Left lung (tissue), 14 donors: ENCODE measurements at places on chromosomes 1 and 21. TPM values are rescaled to one million over a fixed set of nuclear protein-coding genes. Genes with fewer than 3 reads are reported as not detected.
A peak's percentile ranks its signal among the peaks of the same experiment; 100 is the strongest.

DNA sequence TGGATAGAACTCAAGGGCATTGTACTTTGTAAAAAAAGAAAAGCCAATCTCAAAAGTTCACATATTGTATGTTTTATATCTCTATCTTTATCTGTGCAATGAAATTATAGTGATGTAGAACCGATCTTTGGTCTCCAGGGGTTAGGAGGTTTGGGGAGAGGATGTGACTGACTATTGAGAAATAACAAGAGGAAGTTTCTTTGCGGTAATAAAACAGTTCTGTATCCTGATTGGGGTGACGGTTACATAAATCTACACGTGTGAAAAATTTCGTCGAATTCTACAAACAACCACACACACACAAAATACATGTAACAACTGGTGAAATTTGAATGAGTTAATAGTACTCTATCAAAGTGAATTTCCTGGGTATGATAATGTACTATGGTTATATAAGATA, 10.6 kb upstream of the OR2T33 start:
- H3K36me3 ChIP-seq = no peaks in the 10 kb centered on the region
- DNase-seq = no peak
- no peak overlapping the region for H3K4me3 ChIP-seq
- H3K27ac ChIP-seq = no peak overlapping the region
- no peaks in the 10 kb centered on the region for H3K27me3 ChIP-seq

GRCh38 chr1:175186433-175187160, 6.0 kb downstream of the KIAA0040 start:
- H3K27ac ChIP-seq = peak overlapping the region; percentile 92
- H3K36me3 ChIP-seq = no peaks in the 10 kb centered on the region
- H3K27me3 ChIP-seq = no peaks in the 10 kb centered on the region
- DNase-seq = no peak
- peaks cover 17% of the 10 kb centered on the region for H3K4me1 ChIP-seq
- no peak overlapping the region for H3K4me3 ChIP-seq

DNA sequence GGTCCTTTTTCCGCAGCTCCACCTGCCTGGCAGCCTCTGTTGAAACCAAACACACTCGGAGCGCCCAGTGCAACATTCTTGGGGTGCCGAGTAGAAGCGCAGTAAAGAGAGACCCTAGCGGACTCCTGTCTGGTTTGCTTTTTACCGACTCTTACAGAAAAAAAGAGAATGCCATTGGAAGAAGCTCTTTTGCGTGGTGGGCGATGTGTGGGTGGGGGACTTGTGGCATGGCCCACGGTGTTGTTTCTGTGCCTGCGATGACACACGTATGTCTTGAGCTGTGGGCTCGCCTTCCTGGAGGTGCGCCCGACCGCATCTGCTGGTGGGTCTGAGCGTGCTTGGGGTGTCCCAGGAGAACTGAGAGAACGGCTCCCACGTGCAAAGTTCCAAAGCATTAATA, 7.3 kb upstream of the BARHL2 start:
- H3K4me3 ChIP-seq = no peak overlapping the region
- no peaks in the 10 kb centered on the region for H3K36me3 ChIP-seq
- H3K4me1 ChIP-seq = peaks cover 20% of the 10 kb centered on the region
- no peak for DNase-seq

GRCh38 chr1:20168564-20169491, 17.1 kb upstream of the UBXN10 start:
- DNase-seq = no peak
- H3K27ac ChIP-seq = no peak overlapping the region
- H3K36me3 ChIP-seq = no peaks in the 10 kb centered on the region
- no peaks in the 10 kb centered on the region for H3K4me1 ChIP-seq
- H3K4me3 ChIP-seq = no peak overlapping the region

DNA sequence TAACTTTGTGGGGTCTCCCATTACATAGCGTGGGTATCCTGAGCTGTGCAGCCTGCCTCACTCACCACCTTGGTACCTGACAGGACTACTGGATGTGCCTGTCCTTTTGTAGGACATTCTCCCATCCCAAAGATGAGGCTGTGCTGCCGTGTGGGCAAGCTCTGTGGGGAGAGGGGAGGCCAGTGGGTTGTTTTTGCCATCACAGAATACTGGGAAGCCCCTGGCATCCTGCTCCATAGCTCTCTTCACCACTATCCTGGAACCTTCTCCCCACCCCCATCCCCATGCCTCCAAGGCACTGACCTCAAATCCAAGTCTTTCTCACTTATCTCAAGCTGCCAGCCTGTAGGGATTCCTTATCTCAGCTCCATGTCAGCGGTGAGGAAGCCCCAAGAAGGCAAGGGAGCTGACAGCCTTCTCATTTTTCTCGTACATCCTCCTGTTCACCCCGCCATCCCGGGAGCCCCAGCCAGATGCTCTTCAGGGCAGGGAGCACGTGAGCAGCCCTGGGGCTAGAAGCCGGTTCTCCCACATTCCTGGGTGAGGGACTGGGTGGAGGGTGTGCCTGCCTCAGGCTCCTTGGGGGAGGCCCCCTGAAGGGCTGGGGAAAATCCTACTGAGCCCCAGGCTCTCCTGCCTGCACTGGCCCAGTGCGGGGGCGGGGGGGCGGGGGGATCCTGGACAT, 2.4 kb upstream of the ELF3 start:
- H3K36me3 ChIP-seq = peaks cover 60% of the 10 kb centered on the region
- peak overlapping the region; percentile 17 for H3K4me3 ChIP-seq
- H3K27me3 ChIP-seq = no peaks in the 10 kb centered on the region
- peaks cover 4% of the 10 kb centered on the region for H3K4me1 ChIP-seq
- DNase-seq = no peak

- no peaks in the 10 kb centered on the region for H3K36me3 ChIP-seq
- H3K27ac ChIP-seq = no peak overlapping the region
- DNase-seq = no peak
- no peaks in the 10 kb centered on the region for H3K27me3 ChIP-seq
- no peak overlapping the region for H3K4me3 ChIP-seq
Measured at GRCh38 chr1:100767176-100767890, 47.8 kb downstream of the VCAM1 start.

- no peaks in the 10 kb centered on the region for H3K4me1 ChIP-seq
- no peaks in the 10 kb centered on the region for H3K27me3 ChIP-seq
- no peak overlapping the region for H3K4me3 ChIP-seq
- peak; percentile 25 for DNase-seq
- H3K36me3 ChIP-seq = no peaks in the 10 kb centered on the region
Measured at GRCh38 chr1:4027492-4028138, 127.5 kb upstream of the C1orf174 start.

DNA sequence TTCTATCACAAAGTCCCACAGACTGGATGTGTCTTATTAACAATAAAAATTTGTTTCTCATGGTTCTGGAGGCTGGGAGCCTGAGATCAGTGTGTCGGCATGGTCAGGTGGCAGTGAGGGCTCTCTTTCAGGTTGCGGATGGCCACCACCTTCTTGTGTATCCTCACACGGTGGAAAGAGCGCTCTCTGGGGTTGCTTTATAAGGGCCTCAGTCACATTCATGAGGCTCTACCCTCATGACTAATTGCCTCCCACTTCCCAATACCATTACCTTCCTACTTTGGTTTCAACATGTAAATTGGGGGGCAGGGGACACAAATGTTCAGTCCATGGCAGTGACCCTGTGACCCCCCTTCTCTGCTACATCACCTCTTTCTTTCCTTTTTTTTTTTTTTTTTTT, 20.7 kb upstream of the MX1 start:
- no peak overlapping the region for H3K27ac ChIP-seq
- no peak for DNase-seq
- H3K4me3 ChIP-seq = no peak overlapping the region
- H3K27me3 ChIP-seq = no peaks in the 10 kb centered on the region

DNA sequence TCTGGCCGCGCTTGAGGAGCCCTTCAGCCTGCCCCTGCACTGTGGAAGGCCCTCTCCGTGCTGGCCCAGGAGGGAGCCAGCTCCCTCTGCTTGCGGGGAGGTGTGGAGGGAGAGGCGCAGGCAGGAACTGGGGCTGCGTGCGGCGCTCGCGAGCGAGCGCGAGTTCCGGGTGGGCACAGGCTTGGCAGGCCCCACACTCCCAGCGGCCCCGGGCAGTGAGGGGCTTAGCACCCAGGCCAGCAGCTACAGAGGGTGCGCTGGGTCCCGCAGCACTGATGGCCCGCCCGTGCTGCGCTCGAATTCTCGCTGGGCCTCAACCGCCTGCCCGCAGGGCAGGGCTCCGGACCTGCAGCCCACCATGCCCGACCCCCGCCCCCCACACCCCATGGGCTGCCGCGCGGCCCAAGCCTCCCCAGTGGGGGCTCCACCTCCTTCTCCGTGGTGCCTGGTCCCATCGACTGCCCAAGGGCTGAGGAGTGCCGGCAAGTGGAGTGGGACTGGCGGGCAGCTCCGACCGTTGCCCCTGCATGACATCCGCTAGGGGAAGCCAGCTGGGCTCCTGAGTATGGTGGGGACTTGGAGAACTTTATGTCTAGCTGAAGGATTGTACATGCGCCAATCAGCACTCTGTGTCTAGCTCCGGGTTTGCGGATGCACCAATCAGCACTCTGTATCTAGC, 46.0 kb downstream of the COL24A1 start:
- no peaks in the 10 kb centered on the region for H3K36me3 ChIP-seq
- H3K27me3 ChIP-seq = no peaks in the 10 kb centered on the region
- H3K4me1 ChIP-seq = no peaks in the 10 kb centered on the region
- H3K4me3 ChIP-seq = no peak overlapping the region

- H3K4me3 ChIP-seq = no peak overlapping the region
- no peak for DNase-seq
- no peaks in the 10 kb centered on the region for H3K36me3 ChIP-seq
- H3K4me1 ChIP-seq = no peaks in the 10 kb centered on the region
Measured at GRCh38 chr1:17883136-17883535, 128.0 kb downstream of the ACTL8 start.

GRCh38 chr1:203609979-203610493, 16.6 kb upstream of the ATP2B4 start:
- no peaks in the 10 kb centered on the region for H3K36me3 ChIP-seq
- no peak overlapping the region for H3K4me3 ChIP-seq
- no peaks in the 10 kb centered on the region for H3K27me3 ChIP-seq
- peaks cover 5% of the 10 kb centered on the region for H3K4me1 ChIP-seq

DNA sequence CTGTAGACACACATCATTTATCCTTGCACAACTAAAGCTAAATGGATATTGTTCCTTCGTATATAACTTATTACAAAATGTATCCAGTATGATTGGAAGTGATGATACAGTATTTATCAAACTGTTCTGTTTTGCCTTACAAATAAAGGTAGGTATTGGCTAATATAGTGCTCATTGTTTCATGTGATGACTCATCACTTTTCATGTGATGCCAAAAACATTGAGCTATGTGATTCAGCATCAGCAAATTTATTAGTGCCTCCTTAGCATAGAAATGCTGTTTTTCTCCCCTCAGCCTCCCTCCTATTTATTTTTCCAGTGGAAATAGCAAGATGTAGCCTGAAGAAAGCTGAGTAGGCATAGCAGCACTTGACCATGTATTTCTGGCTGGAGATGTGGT, 228.6 kb upstream of the LYPLAL1 start:
- no peaks in the 10 kb centered on the region for H3K27me3 ChIP-seq
- no peak overlapping the region for H3K4me3 ChIP-seq
- no peaks in the 10 kb centered on the region for H3K4me1 ChIP-seq
- H3K27ac ChIP-seq = no peak overlapping the region

DNA sequence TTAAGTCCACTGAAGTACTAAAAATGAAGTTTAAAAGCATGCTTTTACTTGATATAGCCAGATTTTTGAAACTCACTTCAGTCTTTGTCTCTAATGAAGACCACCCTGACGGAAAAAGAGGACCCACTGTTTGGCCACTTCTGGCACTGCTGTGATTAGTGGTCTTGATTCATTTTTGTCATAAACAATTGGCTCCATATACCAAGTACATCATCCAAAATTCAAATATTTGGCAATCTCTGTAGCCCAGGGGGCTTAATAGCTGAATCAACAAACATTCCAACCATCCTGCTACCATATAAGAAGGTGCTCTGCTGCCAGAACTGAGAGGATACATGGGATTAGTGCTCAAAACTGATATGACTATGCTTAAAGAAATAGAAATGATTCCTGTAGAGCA, 156.0 kb downstream of the COL24A1 start:
- H3K27me3 ChIP-seq = no peaks in the 10 kb centered on the region
- no peak overlapping the region for H3K4me3 ChIP-seq
- no peaks in the 10 kb centered on the region for H3K4me1 ChIP-seq
- DNase-seq = no peak
- no peaks in the 10 kb centered on the region for H3K36me3 ChIP-seq
- no peak overlapping the region for H3K27ac ChIP-seq

- H3K4me1 ChIP-seq = no peaks in the 10 kb centered on the region
- H3K27me3 ChIP-seq = no peaks in the 10 kb centered on the region
- H3K27ac ChIP-seq = no peak overlapping the region
- no peak for DNase-seq
- no peak overlapping the region for H3K4me3 ChIP-seq
Measured at GRCh38 chr1:186391841-186392240, 16.2 kb downstream of the ODR4 start.

OR2T29 gene
- total RNA-seq = not detected

CA6 gene
- not detected for total RNA-seq

TEDDM1 gene
- not detected for total RNA-seq

PPP1R8 gene
- total RNA-seq = 34.4 TPM

IL20 gene
- not detected for total RNA-seq

SYT6 gene
- not detected for total RNA-seq
